ENCODE measurements at places on chromosomes 4 and X.

- DNase-seq = no peak
Measured at GRCh38 chr4:130675266-130675665, 1579.3 kb downstream of the C4orf33 start.

GRCh38 chr4:81666491-81666890 lies 194.8 kb upstream of the RASGEF1B start:
- no peak for DNase-seq

DNA sequence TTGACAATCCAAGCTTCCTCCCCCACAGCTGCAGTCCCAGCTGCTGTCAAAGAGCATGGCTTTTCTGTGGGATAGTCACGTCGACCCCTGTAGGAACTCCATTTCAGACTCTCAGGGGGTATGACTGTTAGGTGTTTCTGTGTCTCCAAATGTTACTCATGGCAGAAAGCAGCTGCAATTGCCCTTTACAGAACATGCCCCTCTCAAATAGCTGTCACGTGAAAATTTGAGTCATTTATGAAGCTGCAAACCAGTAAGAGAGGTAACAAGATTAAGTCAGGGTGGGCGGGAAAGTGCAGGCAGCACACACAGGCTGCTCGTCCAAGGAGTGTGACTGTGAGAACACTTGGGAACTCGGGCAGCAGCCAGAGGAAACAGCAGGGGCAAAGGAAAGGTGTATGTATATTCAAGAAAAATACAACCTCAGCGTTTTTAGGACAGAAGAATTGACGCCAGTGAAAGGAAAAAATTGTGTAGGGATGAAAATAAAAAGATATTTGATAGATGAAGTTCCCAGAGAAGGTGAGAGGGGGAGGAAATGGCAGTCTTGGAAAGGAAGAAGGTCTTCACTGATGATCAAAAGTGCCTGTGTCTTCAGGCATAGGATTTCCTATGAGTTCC lies 66.5 kb upstream of the TMEM184C start:
- DNase-seq = peak; percentile 49

GRCh38 chr4:53101191-53101581 lies 239.1 kb downstream of the RASL11B start:
- no peak for DNase-seq

Measured in smooth muscle cell of the brain vasculature (primary cell).